ENCODE measurements at places on chromosomes 1 and 21.

DNA sequence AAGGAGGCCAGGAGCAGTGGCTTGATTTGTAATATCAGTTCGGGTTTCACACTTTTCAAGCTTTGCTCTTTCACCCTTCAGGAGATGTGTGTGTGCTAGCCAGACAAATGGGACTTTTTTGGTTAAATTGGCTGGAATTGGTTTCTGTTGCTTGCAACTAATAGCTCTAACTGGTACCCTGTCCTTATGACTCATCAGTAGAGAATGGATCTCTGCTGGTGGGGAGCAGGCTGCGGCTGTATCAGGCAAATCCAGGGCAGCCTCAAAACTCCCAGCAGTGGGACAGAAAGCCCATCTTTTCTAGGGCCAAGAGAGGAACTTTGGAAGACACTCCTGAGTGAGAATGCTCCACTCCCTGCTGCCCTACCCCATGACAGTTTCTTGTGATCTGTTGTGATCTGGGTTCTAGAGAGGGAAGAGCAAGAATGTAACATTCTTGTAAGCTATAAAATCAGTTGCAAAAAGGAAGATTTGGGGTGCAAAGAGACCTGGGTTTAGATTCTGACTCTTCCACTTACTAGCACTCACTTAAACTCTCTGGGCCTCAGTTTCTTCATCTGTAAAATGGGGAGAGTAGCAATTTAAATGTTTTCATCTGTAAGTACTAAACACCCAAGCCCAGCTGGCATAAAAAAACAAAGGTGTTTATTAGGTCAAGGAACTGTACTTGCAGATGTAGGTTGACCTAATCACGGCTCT is 257.0 kb upstream of the TMEM51 start:
- no peak for DNase-seq

DNA sequence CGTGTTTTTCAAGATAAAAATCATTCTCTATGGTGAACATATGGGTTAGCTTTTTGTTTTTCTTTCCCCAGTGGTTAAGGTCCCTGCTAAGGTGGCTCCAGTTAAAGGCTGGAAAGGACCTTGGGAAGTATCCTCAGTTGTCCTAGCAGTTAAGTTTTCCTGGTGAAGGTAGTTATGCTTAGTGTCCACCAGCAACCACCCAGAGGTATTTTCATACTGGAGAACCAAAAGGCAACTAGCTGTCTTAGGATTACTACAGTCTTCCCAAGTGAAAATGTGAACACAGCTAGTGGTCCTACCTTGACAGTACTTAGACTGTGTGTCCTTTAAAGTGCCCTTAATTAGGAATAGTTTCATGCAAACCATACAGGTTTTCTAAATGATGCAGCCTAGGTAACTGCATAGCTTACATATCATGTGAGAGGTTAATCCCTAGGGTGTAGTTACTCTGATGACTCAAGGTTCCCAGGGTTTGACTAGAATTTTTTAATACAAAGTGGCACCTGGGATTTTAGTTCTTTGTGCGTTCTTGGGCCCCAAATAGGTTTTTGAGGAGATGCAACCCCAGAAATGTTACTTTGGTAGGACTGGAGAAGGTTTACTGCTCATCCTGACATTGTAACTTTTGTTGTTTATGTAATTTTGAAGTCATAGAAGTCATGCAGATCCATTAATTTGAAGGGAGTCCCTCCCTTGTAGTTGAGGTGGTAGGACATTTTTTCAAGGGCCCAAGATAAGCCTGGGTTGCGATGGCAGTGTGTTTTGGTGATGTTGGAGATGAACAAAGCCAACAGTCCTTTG is 36.5 kb downstream of the YY1AP1 start:
- DNase-seq = no peak

GRCh38 chr1:101298663-101299062 is 61.8 kb downstream of the S1PR1 start:
- no peak for DNase-seq

DNA sequence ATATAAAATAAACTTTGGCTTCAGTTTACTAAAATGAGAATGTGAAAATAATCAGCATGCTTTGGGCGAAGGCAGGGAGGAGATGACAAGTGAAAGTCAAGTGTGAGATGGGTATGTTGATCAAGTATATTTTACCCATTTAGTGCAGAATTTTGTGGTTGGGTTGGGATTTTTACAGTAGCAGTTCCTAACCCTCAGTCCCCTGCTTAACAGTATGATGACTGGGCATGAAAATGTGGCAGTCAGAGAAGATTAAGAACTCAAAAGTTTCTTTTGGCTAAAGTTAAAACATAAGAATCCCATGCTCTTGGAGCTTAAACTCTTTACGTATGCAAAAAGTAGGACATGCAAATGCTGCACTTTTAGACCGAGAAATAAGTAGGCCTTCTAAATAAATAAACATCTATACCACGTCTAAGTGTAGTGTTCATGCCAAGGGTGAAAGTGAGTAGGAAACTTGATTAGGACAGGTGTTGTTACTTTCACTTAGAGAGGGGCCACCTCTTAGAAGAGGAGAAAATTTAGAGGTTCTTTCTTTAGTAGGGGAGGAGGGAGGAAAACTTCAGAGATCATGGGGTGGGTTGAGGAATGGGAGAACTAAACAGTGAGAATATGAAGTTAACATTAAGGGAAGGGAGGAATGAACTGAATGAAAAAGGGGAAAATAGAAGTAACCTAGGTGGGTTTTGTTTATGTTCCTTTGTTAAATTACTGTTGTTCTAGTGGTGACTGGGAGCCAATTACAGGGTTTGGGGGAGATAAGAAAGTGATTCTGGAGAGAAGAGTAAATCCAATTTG is 127.8 kb downstream of the OSBPL9 start:
- DNase-seq = no peak

DNA sequence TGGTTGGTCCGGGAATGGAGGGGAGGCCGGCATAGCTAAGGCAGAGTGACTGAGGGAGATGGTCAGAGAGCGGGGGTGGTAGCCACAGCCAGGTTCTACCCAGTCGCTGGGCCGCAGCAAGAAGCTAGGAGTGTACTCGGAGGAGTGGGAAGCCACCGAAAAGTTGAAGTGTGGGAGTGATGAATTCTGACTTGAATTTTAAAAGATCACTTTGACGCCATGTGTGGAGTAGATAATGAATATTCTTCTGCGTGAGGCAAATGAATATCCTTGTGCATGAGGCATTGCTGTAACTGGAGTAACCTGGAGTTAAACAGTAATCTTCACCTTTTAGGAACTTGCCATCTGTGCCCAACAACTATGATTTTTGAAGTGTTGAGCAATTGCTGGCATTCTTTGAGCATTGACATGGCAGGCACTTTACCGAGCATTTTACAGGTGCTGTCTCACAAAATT is 6.9 kb downstream of the CTPS1 start:
- no peak for DNase-seq

- no peak for DNase-seq
These were observed 37.6 kb upstream of the DPT start for GRCh38 chr1:168766568-168766967.

DNA sequence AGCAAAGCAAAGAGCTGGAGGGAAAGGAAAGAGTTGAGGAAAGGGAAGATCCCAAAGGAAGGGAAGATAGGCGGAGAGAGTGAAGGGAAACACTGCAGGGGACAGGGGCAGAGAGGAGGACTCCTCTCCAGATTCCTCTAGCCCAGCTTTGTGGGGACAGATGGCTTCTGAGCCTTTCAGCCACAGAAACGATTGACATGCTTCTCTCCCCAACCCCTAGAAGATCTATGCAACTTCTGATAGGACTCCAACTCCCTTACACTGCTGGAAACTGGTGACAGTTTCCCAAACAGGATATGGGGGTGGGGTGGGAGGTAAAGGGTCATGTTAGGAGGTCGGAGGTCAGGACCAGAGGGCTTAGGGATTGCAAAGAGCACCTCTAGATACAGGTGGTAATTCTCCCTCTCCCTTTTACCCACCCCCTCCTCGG is 6.5 kb downstream of the MEX3A start:
- DNase-seq = no peak

GRCh38 chr1:151574575-151575529 is 34.7 kb downstream of the TUFT1 start:
- no peak for DNase-seq

GRCh38 chr1:19071674-19072281 is 115.3 kb upstream of the IFFO2 start:
- no peak for DNase-seq

DNA sequence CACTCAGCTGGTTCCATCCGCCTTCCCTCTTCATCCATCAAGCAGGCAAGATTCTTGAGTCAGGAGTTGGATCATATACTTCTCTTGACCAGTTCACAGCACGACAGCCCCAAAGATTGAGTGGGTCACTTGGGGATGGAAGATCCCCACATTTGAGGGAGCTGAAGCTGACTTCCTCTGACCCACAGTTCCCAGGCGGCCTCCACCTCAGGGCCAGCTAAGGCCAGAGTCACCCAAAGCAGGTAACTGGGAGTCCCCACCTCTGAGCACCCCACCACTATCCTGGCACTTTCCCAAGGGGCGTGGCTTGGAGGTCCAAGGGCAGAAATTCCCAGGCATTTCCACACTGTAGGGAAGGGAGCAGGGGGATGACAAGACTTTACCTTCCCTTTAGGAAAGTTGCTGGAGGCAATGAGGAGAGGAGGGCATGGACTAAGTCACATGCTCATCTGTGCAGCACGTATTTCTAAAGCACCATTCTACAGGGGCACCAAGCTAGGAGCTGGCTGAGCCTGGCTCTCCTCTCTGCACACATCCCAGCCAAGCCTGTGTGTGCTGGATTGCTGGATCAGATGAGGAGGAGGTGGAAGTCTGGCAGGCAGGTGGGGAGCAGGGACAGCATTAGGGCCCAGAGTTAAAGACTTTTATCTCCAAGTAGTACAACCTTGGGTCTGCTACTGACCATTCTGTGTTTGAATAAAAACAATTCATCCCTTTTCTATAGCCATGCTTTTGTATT is 1.3 kb upstream of the RD3 start:
- peak; percentile 65 for DNase-seq

DNA sequence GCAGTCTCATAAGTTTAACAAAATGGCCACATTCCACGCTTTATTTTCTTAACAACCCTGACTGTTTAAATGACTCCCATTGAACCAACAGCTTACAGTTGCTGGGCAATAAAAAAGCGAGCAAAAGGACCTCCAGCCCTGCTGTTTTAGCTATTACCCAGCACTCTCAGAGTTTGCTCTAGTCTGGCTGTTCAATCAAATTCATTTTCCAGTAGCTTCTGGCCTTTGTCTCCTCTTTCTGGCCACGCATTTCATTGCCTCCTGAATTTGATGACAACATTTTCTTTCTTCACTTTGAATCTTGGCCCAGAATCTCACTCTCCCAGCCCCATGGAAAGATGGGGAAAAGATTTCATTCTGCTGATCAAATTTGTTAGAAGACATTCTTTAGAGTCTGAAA is 44.1 kb upstream of the DOCK7 start:
- DNase-seq = no peak

DNA sequence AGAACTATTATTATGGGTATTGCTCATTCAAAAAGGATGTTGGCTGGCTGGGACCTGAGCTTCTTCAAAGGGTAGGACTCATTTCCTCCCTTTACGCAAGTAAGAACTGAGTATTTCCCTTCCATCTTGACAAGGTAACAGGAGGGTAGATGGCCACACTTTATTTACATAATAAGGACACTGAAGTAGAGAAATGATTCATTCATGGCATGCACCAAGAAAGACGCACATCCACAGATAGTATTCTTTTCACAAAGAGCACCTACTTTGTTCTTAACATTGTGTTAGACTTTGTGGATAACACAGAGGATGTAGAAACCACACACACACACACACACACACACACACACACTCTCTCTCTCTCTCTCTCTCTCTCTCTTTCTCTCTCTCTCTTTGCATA is 82.9 kb downstream of the FAM78B start:
- DNase-seq = no peak

DNA sequence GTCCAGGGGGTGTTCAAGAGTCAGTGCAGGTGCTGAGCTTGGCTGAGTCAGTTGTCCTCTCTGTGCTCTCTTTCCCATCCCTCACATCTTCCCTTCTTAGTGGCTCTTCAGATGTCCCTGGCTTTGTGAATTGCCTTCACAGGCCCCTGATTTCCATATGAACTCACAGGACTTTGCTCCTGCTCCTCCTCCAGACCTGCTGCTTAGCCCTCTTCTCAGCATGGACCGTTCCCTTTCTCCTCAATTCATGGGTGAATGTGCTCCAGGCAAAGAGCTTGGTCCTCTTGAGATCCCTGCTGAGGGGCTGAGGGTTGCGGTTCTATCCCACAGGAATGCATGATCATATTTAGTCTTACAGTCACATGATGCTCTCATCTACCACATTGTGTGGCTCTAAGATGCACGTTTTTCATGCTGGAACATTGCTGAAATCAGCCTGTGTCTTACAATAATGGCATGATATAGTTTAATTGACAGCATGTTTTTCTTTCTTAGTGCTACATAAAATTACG is 30.5 kb downstream of the CACNA1E start:
- no peak for DNase-seq

DNA sequence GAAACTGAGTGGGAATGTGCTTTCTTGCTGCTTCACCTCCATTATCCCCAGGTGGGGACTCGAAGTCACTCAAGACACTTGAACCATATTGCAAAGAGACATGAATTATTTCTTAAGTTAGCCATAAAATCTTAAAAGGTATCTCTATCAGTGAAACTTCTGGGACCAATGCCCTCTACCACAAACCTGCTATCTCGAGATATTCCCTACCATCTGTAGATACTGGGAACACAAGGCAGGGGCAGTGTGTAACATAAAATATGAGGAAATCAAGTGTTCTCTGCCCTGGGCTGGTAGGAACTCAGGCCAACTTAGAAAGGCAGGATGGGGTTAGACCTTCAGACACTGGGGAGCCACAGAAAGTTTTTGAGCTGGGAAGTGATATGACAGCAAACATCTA is 1.3 kb upstream of the CD58 start:
- DNase-seq = no peak

- DNase-seq = no peak
These were observed 251.1 kb upstream of the ADGRL2 start for GRCh38 chr1:81549588-81550127.

- no peak for DNase-seq
These were observed 14.0 kb downstream of the AHDC1 start for GRCh38 chr1:27589841-27590426.

- DNase-seq = peak; percentile 57
These were observed 22.2 kb upstream of the TMEM52 start for GRCh38 chr1:1941211-1941841.

DNA sequence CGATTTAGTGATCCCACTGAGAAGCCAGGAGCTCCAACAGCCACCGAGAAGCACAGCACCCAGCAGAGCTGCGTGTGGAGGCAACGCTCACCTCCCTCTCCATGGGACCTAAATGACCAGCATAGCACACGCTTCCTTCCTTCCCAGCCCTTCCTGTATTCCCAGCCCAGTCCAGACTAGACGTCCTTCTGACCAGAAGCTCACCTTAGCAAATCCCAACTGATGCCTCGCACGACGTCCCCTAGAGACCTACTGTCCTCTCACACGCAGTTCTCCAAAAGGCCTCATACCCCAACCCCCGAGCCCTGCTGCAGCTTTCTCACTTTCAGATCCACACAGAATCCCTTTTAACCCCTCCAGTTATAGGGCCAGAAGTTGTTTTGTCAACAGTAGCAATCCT is 132.4 kb downstream of the SLC45A1 start:
- DNase-seq = no peak

DNA sequence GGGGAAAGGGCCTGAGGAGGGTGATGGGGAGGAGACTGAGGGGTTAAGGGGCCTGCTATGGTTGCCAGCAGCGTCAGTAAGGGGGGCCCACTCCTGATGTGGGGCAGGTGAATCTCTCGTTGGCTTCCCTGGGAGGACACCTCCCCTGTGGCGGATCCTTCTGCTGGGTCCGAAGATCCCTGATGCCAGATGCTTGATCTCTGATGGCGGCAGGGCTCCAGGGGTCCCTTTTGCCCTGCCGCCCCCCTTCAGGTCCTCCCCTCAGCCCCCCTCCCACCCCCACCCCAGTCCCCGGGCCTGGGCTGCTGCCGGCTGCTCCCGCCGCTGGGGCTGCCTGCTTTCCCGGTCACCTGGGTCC is 219 bp downstream of the CELF3 start:
- no peak for DNase-seq

GRCh38 chr1:78229344-78229743 is 183.6 kb downstream of the GIPC2 start:
- no peak for DNase-seq
